ENCODE measurements at places on chromosomes 6 and 20. TPM values are rescaled to one million over a fixed set of nuclear protein-coding genes. Genes with fewer than 3 reads are reported as not detected.

GRCh38 chr20:44646023-44646640 lies 5.4 kb downstream of the ADA start:
- peak; percentile 90 for DNase-seq

The ASCC3 gene
- polyA plus RNA-seq: 60.3 TPM

The PHACTR3 gene
- polyA plus RNA-seq: 0.28 TPM

- no peak for DNase-seq
Measured at GRCh38 chr6:163877877-163878639, 463.5 kb downstream of the QKI start.

The HLA-DRB5 gene
- polyA plus RNA-seq: 89.8 TPM

DNA sequence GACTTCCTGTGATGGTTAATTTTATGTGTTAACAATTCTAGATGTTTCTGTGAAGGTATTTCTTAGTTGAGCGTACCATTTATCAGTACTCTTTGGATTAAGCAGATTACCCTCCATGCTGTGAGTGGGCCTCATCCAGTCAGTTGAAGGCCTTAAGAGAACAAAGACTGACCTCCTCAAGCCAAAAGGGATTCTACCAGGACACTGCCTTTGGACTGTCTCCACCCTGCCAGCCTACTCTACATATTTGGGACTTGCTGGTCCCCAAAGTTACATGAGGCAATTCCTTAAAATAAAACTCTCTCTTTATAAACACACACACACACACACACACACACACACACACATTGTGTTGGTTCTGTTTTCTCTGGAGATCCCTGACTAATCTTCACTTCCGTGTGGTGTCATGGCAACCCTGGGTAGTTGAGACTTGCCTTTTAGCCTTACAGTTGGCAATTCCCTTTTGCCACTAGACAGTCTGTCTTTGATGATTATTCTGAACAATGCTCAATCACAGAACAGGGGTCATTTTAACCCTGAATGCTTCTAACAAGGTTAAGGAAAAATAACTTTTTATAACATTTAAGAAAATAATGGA lies 32.2 kb downstream of the MRAP2 start:
- DNase-seq: no peak

The LAMA2 gene
- polyA plus RNA-seq: 0.39 TPM

The ZNF831 gene
- 0.03 TPM for polyA plus RNA-seq

DNA sequence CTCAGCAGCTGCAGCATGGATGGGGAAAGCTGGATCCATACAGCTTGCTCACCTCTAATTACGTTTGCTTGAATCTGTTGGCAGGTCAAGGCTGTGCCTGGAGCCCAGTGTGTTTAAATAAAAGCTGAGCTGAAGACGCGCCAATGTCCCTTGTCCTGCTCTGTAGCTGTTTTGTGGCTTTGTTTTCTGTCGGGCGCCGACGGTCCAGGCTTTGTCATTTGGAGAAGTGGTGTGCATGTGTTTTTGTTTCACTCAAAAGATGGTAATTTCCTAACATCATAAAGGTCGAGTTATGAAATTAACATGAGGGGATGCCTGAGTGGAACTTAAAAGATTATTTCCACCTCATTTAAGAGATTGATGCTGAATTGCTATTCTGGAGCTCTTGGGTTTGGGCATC lies 107.6 kb downstream of the SLC24A3 start:
- DNase-seq: no peak

DNA sequence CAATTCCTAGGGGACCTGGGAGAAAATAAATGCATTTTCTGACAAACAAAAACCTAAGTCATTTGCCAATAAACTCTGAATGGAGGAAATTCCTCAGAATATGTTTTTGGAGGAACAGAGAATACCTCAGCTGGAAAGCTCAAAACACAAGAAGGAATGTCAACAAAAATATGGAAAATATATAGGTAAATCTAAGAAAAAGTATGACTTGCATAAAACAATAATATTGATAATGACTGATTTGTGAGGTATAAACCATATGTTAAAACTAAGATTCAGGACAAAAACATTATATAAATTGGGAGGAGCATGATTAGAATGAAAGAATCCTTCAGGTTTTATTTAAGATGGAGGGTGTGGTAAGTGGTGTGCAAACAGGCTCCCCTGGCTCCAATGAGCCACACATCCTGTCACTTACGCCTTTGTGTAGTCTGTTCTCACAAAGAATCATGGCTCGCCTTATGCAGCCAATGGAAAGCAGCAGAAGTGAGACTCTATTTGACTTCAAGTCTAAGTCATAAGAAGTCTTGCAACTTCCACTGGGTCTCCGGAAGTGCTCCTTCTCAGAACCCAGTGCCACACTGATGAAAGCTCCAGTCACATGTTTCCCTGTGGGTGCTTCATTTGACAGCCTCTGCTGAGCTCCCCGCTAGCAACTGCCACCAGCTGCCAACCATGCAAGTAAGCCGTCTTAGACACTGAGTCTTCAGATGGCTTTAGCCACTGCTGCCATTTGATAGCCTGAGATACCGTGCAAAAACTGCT lies 8.1 kb downstream of the CFAP61 start:
- no peak for DNase-seq

DNA sequence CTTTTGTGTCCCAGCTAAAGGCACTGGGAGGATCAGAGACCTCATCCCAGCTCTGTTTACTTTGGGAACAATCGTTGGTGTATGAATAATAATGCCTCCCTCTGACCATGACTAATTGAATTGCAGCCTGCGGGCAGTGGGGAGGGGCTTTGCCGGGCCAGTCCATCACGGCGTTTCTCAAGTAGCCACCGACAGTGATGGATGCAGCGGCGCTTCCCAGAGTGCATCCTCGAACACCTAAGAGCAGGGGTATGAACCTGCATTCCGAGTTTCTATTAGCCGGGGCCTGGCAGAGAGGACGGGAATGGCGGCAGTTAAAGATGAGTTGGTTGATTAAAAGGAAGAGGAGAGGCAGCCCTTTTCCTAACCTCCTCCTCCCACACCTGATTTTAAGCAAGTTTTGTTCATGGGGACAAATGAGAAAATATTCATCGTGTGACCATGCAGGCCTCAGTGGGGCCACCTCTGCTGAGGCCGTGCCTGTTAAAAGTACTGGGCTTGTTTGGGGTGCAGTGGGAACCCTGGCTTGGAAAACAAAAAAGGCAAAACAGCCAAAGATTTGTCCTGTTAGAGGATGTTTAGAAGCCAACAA lies 154.1 kb downstream of the FOXA2 start:
- no peak for DNase-seq

DNA sequence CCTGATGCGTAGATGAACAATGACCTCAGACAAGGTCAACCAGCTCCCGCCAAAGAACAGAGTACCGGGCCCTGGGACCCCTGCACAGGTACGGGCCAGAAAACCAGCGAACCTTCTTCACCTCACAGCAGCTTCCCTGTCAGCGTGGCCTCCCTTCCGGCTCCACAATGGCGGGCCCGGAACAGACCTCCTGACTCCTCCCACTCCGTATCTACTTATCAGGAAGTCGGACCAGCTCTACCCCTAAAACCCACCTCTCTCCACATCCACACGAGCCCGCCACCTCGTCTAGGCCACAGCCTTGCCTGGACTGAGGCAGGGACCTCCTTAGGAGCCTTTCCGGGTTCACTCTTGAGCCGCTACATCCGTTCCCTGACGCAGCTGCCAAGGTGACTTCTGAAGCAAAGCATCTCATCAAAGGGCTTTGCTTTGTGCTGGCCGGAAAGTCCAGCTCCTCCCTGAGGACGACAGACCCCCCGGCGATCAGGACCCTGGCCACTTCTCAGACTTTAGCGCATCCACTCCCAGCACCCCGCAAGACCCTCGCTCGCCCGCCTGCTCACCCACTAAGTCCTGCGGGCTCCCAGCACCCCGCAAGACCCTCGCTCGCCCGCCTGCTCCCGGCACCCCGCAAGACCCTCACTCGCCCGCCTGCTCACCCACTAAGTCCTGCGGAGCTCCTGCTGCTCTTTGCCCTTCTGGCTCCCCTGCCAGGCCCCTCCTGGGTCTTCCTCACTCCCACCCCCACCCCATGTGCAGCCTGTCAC lies 308.3 kb upstream of the FOXQ1 start:
- no peak for DNase-seq

The MAP7 gene
- 0.05 TPM for polyA plus RNA-seq

The RIN2 gene
- polyA plus RNA-seq: 4.6 TPM

- DNase-seq: no peak
Measured at GRCh38 chr6:87540539-87540938, 49.2 kb downstream of the RARS2 start.

DNA sequence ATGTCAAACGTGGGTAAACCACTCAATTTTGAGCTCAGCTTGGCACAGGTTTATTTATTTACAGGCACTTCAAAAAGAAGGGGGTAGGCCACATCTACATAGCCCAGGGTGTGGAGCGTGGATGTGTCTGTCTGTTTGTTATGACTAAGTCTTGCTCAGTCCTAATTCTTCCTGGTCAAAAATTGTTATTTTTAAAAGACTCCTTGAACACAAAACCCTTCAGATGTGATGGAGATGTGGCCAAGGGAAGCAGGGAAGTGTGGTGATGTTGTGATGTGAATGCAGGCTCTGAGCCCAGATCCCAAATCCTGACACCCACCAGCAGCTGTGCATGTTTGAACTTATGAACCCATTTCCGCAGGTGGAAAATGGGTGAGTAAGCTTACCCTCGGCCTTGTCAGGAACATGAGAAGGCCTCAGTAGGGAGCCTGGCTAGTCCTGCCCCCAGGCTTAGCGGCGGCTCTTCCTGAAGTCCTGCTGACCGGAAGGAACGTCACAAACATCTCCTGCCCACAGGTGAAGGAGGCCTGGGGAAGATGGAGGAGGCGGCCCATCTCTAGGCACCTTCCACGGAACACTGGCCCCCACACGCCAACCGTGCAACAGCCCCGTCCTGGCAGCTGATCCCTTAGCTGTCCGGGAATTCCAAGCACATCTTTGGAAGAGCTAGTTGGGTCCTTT lies 119.7 kb downstream of the MYLK4 start:
- no peak for DNase-seq

The SNAP25 gene
- not detected for polyA plus RNA-seq

The MUC22 gene
- polyA plus RNA-seq: 0.03 TPM

The UBD gene
- 22.6 TPM for polyA plus RNA-seq

DNA sequence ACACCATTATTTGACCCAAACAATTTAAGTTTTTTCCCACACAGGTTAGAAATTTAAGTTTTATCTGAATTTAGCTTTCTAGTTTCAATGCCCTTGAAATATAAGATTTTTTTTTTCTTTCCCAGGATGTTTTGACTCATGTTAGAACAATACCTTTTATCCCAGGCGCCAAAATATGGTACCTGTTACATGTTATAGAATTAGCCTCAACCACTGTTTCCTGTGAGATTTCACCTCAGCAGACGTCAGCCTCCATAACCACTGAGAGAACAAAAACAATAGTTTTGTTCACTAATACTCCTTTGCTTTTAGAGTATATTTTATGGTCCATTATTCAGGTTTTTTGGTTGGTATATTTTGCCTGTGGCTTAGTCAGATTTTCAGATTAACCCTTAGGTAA lies 302.9 kb downstream of the CDKAL1 start:
- peak; percentile 25 for DNase-seq

DNA sequence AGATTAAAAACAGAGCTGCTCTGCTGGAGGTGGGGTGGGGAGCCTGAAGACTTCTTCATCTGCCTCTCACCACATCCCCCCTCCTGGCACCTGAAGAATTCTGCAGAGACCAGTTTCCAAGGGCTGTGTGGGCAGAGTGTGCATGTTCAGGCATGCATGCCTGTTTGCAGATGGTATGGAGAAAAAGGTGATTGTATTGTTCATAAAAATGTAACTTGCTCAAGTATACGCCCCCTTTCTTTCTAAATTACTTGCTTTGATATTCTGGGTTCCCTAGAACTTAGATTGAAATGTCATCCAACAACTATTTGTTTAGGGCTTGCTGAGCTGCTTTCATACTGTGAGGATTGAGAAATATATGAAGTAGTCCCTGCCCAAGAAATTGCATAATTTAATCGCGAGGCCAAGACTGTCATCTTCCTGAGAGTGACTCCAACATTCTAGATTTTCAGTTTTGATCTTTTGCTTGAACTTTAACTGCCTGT lies 83.6 kb downstream of the LCA5 start:
- DNase-seq: no peak

The FNDC1 gene
- polyA plus RNA-seq: not detected

- peak; percentile 8 for DNase-seq
Measured at GRCh38 chr20:16801919-16802651, 53.9 kb downstream of the OTOR start.

The STK35 gene
- polyA plus RNA-seq: 9.4 TPM

The ZSCAN26 gene
- polyA plus RNA-seq: 6.0 TPM

GRCh38 chr6:16166871-16167608 lies 38.2 kb downstream of the MYLIP start:
- no peak for DNase-seq

GRCh38 chr6:81722506-81723223 lies 29.8 kb downstream of the TENT5A start:
- DNase-seq: no peak

DNA sequence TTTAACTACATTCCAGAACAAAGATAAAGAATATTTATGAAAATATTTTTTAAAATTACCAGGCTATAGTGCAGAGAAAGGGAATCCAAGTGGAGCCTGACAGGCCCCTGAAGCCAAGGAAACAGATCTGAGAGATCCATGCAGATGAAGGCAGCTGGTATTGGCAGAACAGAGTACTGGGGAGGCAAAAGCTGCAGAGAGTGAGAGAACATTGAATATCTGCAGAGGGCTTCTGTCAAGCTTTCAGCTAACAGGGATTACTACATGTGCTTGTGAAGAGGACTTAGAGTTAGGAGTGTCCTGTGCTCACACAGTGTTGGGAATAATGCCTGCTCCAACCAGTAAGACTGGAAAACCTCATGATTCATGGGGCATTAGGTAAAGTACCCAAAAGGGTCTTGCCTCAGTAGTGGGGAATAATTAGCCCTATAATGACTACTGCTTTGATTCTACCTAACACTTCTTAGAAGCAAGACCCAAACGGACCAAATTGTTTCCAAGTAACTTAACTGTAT lies 657.2 kb downstream of the DHX35 start:
- no peak for DNase-seq

DNA sequence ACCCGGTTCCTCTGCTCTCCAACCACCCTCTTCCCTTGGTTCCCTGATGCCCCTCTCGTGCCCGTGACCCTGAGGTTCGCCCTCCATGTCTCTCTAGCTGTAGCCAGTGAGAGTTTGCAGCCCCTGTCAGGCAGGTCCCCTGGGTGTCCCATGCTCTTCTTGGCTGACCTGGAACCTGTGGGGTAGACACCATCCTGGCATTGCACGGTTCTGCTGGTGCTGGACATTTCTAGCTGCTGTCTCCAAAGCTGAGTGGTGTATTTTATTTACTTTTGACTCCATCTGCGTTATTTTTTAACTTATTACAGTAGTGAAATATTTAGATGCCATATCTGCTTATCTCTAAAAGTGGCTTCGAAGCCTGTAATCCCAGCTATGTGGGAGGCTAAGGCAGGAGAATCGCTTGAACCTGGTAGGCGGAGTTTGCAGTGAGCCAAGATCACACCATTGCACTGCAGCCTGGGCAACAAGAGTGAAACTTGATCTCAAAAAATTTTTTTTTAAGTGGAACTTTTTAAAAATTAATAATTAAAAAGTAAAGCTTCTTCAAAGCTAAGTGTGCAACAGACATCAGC lies 12.5 kb downstream of the ENTPD6 start:
- DNase-seq: no peak

DNA sequence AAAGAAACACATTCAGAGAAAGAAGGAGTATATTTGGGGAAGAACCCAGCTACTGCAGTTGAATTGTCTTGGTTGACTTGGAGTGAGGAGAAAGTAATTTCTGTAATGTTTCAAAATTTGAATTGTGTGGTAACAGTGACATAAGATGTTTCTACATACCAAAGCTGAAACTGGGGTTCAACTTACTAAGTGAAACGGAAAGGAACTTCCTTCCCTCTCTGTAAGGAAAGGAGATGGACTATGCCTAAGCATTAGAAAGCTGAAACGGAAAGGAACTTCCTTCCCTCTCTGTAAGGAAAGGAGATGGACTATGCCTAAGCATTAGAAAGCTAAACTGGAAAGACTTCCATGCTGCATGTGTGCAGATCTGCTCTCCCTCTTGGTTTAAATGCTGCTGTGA lies 46.0 kb downstream of the HUS1B start:
- DNase-seq: no peak

Measured in GM12878 (cell line).